Stimulated activated CD4-positive, alpha-beta T cell treated with anti-CD3 and anti-CD28 coated beads, Interleukin-4, amount 100 ng/mL, for 48 hours (primary cell): ENCODE measurements at places on chromosomes 16 and 17.
A peak's percentile ranks its signal among the peaks of the same experiment; 100 is the strongest.

DNA sequence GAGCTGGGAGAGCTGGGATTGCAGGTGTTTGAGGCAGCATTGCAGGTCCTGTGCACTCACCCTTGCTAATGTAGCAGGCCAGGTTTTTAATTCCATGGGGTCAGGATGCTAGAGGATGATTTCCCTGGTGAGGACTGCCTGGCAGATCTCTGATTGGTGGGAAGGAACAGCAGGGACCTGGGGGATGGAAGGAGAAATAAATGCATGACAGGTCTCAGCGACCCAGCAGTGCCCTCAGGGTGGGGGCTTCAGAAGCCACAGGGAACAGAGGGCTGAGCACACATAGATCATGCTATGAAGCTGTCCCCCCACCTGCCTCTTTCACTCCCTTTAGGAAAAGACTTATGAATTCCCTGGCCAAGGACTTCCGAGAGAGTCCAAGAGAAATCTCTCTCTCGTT, 255.5 kb upstream of the N4BP1 start:
- DNase-seq, result no peak

- no peak for DNase-seq
Measured at GRCh38 chr17:2780256-2780655, 16.0 kb upstream of the RAP1GAP2 start.

GRCh38 chr17:76789235-76789788, 51.4 kb downstream of the MFSD11 start:
- DNase-seq, result no peak

GRCh38 chr16:75019007-75019406, 20.2 kb downstream of the ZNRF1 start:
- no peak for DNase-seq

DNA sequence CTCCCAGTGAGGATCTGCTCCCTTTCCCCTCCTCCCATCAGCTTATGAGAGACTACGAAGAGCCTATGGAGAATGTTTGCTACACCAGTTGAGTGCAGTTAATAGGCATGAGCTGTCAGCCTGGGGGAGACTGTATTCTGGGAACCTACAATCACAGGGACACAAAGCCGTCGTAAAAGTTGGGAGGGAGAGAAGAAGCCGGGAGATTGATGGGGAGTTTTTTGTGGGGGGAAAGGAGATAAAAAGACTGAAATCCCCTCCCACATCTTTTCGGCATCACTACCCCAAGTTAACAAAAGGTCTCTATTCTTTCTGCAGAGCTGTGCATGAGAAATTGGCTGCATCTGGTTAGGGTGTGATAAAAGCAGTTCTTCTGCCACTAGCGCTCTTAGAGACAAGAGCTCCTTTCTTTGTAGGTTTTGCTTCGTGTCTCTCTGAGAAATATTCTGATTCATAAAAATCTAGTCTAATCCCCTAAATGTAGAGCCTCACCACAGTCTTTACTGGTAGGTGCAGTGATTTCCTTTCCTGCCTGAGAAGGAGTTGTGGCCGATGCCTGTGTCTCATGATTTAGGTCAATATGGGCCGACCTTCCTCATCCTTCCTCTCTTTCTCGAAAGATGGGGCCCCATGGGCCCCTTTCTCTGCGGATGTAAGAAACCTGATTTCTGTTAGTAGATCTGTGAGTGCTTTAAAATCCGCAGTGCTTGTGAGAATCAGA, 77.4 kb downstream of the BPTF start:
- DNase-seq, result no peak

GRCh38 chr17:4998027-4998731, 429 bp downstream of the KIF1C start:
- DNase-seq, result no peak

DNA sequence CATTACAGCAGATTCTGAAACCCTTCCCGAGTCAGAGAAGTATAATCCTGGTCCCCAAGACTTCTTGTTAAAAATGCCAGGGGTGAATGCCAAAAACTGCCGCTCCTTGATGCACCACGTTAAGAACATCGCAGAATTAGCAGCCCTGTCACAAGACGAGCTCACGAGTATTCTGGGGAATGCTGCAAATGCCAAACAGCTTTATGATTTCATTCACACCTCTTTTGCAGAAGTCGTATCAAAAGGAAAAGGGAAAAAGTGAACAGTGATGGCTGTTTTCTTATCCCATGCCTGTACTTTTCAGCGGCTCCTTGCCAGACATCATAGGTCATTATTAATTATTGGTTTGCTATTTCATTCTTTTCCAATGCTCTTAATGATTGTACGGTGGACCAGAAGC, 28.1 kb downstream of the ERCC4 start:
- no peak for DNase-seq

GRCh38 chr16:17289674-17290635, 180.8 kb downstream of the XYLT1 start:
- DNase-seq, result no peak

GRCh38 chr16:68478526-68479250, 30.4 kb upstream of the SMPD3 start:
- no peak for DNase-seq

DNA sequence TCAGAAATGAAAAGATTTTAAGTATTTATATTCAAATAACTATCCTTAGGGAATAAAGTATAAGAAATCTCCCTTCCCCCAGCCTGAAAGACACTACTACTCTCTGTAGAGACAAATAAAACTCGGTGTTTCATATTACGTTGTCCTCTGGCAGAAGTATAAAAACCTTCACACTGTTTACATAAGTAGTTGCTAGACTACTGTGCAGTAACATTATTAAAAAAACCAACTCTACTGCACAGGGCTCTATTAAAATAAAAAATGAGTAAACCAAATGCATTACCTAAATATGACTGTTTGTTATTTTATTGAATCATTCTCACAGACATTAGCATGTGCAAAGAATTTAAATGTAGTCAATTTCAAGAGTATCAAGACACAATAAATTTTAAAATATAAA, 67.4 kb downstream of the MED13 start:
- DNase-seq, result no peak

GRCh38 chr16:19231881-19232280, 53.6 kb upstream of the CLEC19A start:
- no peak for DNase-seq

DNA sequence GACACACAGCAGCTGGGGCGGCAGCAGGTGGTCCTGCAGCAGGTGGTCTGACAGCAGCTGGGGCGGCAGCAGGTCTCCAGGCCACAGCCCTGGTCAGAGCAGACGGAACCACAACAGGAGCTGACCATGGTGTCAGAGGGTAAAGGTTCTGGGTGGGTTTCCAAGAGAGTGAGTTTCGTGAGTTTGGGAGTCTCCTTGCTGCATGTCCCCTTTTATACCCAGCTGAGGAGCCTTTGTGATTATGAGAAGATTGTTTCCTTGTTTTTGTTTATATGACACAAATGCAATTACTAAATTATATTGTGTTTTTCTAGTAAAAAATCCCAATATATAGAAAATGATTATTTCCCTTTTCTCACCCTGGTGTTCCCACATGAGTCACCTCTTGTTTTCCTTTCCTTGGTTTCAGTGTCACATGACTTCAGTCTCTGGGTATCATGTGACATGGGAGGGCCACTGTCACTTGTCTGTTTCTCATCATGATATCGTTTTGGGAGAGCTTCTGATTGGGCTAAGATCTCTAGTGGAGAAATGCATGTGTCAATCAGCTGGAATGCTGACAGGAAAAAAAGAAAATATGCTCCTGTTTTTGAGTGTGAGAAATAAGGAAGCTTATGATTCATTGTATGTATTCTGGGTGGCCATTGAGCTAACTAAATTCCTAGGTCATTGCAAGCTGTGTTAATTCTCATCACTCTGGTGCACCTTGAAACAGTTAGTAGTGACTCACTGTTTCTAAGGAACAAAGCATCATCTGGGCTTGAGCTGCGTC, at the start of gene KRTAP4-6:
Gene KRTAP4-6 (minus strand): TSS at position 185 of the 772 bp plus-strand sequence. CDS start 57 bp downstream, at position 128.
- no peak for DNase-seq

DNA sequence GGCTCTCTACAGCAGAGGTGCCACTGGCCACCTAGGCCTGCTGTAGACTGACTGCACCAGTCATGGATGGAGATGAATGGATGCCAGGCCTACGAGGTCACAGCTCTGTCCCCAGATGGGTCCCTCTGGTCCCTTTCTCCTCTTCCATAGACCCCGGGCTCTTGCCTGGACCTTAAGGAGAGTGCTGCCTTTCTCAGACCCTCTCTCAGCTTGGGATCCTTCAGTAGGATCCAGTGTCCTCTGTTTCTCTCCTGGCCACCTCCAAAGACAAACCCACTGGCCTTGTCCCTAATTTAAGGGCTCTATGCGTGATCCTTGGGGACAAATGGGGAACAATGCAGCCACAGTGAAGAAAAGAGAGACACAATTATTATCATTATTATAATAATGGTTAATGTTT, 189.3 kb upstream of the C16orf82 start:
- DNase-seq, result no peak

- no peak for DNase-seq
Measured at GRCh38 chr17:79361873-79362771, 248.7 kb downstream of the RBFOX3 start.

DNA sequence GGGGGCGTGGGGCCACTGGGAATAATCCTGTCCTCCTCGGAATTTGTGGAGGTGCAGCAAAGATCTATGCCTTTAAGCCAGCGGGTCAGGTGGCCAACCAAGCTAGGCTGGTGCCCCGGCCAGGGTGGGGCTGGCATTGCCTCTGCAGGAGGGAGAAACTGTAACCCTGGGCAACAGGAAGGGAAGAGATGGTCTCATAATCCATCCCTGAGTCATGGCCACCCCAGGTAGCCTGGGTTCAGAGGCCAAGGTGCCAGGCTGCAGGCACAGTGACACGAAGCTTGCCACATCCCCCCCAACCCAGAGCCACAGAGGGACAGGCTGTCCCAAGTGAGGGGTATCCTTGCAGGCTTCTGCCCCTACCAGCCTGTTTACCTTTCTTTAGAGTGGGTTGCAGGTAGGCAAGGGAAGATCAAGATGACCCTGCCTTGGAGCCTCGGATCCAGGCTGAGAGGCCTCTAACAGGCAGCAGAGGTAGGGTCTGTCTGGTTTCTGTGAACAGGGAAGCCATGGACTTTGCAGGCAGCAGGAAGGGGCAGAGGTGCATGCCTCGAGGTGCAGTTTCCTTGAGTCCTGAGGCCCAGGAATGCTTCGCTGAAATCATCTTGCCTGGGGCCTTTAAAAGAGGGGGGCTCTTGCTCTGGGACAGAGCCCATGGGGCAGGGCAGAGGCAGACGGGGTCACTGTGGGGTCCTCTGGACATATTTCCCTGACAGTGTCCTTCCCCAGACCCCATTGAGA, 4.0 kb downstream of the LASP1 start:
- DNase-seq, result no peak

DNA sequence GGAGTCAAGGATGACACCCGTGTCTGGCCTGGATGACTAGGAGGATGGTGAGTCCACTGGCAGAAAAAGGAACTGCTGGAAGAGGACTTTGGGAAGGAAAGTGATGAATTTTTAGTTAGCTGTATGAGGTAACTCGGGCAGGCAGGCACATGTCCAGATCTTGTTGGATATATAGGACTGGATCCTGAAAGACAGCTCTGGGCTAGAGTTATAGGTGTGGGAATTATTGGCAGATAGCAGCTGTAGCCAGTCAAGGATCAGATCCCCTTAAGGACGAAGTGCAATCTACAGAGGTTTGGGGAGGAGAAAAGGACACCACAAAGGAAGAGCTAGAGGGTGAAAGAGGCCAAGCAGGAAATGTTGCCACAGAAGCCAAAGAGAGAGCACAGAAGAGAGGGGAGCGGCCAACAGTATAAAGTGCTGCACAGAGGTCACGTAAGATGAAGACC, 10.1 kb downstream of the CYB5D1 start:
- no peak for DNase-seq

- DNase-seq, result no peak
Measured at GRCh38 chr17:8138374-8138671, 13.9 kb downstream of the PER1 start.

DNA sequence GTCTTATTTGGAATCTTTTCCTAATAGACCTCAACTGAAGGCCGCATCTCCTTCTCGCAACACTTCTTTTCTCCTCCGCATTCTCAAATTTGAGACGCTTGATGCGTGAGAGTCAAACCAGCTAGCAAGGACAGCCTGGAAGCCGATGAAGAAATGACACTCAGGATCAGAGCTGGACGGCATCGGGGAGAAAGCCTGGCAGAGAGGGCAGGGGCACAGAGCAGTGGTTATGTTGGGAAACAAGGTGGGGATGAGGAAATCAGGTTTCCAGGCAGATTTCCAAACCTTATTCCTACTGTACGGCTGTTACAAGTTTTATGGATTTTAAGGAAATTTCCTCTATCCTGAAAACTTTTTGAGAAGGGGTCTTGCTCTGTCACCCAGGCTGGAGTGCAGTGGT, 164.6 kb upstream of the RPH3AL start:
- no peak for DNase-seq

DNA sequence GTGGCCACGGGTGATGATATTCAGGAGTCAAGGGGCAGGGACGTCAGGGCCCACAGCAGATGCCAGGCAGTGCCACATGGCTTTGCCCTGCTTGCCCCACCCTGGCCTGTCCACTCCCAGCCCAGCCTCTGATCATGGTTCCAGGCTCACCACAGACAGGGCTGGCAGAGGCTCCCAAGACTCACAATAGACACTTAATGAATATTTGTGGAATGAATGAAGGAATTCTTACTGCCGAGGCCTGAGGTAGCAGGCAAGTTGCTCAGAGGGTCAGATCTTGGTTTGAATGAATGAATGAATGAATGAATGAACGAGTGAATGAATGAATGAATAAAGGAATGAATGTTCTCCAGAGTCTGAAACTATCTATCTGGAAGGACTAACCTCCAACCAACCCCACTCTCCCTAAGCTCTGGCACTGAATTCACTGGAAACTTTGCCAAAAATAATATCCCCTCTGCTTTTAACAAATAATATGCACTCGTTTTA, 60.9 kb downstream of the RAI1 start:
- DNase-seq, result no peak

GRCh38 chr16:2211923-2212347, 1.3 kb upstream of the BRICD5 start:
- no peak for DNase-seq

- DNase-seq, result peak; percentile 4
Measured at GRCh38 chr17:8345052-8345690, 5.5 kb downstream of the ODF4 start.

GRCh38 chr16:51630076-51630475, 479.0 kb upstream of the SALL1 start:
- no peak for DNase-seq

DNA sequence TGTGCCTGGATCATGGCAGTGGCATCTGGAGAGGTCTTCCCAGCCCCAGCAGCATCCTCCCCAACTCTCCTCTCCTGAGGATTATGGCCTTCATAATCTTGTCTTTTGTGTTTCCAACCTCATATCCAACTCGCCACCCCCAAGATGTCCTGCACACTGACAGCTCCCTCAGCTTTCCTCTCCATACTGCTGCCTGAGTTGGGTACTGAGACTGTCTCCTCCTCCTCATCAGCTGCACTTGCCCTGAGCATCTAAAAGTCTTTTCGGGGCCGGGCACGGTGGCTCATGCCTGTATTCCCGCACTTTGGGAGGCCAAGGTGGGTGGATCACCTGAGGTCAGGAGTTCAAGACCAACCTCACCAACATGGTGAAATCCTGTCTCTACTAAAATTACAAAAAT, 2.0 kb downstream of the CD300LB start:
- no peak for DNase-seq

GRCh38 chr17:15654886-15655561, 29.1 kb downstream of the TRIM16 start:
- no peak for DNase-seq
